Left lobe of liver (tissue), 2 donors: ENCODE measurements at places on chromosomes 5 and 9.

- no peak for DNase-seq
Measured at GRCh38 chr5:1488882-1489680, 34.7 kb downstream of the LPCAT1 start.

- DNase-seq = no peak
Measured at GRCh38 chr9:14418941-14419937, 105.3 kb upstream of the NFIB start.

GRCh38 chr9:36897019-36897418, 137.0 kb downstream of the PAX5 start:
- DNase-seq = no peak

GRCh38 chr9:89367281-89367680, 49.0 kb downstream of the SECISBP2 start:
- DNase-seq = no peak

DNA sequence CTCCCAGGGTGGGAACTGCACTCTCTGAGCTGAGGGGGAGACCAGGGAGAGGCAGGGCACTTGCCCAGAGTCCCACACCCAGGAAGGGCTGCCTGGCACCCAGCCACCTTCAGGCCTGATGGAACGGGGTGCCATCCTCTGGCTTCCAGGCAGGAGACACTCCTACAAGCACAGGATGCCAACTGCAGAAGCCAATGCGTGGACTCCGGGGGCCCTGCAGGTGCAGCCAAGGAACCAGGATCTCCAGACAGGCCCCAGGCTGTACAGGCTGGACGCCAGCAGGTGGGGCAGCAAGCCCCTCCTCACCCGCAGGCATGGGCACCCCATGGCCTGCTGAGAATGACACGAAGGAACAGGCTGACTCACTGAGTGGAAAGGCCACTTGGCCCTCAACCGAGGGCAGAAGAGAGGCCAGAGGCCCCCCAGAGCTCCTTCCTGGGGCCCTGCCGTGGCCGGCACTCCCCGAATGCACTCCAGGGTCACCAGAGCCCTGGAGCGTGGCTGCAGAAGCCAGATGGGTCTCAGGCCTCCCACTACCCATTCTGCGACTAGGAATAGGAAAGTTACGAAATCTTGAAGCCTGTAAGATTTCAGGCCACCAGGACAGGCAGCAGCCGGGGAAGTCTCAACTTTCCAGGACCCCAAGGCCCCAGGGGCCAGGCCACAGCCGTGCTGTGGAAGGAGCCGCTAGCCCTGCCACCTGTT, 15.7 kb downstream of the NACC2 start:
- DNase-seq = no peak
